Activated effector memory CD4-positive, alpha-beta T cell treated with Interleukin-2 at 50 U/mL for 16 hours (primary cell): ENCODE measurements at places on chromosomes 6 and 20.
A peak's percentile ranks its signal among the peaks of the same experiment; 100 is the strongest.

DNA sequence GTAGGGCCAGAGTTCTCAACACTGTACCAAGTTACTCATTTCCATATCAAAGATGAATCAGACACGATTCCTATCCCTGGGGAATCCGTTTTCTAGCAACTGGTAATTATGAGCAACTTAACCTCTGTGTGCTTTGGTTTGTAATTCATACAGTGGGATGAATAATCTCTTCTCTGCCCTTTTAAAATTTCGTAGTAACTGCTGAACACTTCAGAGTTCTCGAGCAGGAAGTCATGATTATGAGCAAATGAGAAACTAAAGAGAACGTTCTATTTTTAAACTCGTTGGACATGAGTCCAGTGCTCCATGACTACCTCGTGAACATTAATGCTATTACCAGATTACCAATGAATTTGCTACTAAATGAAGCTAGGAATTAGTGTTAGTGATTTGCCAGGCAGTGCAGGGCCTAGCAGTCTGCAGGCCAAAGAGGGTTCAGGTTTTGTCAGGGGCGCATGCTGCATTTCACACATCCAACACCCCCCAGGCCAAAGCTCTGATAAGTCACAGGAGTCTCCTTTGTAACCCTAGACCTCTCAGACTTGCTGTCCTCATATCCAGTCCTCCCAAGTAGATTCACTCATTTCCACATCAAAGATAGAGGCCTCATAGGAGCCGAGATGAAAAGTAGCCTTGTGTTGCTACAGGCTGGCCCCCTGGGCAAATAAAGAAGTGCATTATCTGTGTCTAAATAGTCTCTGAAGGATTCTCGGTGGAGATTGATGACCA lies 45.8 kb upstream of the VSTM2L start:
- DNase-seq: no peak

DNA sequence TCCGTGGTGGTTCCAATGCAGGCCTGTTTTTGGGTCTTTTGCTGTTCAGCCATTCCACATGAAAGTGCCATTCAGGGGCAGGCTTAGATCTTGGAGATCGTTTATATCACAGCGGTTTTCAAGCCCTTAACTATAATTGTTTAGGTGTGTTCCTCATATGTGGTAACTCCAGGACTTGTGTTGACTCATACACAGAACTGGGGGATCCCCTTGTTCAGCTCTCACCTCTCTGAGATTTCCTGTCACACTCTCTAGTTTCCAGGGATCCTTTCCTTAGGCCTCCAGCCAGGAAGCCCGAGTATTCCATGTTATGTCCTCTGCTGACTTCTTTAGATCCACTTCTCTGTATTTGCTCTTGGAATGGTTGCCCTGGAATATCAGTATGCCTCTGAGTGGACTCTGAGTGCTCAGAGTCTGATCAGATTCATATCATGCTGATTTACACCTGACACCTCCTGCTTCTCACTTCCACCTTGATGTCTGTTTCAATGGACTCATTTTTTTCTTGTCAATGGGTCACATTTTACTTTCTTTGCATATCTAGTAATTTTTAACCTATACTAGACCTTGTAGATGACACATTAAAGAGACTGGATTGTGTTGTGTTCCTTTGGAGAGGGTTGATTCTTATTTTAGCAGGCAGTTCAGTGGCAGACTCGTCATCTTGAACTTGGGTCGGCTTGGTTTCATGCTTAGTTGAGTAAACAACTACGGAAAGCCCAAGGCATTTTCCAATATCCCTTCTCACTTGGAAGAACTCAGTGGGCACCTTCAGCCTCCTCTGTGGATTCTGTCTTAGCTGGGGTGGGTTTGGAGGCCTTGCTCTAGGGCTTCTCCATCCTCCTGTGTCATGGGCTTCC lies 13.1 kb downstream of the NTSR1 start:
- no peak for DNase-seq

DNA sequence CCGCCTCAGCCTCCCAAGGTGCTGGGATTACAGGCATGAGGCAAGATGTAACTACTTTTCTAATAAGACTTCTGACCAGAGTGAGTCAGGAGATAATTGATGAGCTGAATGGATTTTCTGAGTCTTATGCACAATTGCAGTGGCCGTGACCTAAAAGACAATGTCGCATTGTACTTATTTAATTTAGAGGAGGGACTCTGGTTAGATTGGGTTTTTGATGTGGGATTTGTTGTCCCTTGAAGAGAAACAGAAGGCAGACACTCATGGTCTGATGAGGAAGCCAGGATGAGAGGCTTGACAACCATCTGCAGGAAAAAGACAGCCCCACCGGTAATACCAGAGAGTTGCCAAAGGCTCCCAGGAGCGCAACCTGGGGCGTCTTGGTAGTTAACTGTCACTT lies 68.0 kb downstream of the ISM1 start:
- no peak for DNase-seq

DNA sequence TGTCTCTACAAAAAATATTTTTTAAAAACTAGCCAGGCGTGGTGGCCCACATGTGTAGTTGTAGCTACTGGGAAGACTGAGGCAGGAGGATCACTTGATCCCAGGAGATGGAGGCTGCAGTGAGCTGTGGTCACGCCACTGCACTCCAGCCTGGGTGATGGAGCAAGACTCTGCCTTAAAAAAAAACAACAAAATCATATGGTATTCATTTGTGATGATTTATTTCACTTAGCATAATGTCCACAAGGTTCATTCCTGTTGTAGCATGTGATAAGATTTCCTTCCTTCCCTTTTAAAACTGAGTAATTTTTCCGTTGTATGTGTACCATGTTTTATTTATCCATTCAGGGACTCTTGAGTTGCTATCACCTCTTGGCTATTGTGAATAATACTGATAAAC lies 26.2 kb downstream of the TMEM170B start:
- DNase-seq: no peak

DNA sequence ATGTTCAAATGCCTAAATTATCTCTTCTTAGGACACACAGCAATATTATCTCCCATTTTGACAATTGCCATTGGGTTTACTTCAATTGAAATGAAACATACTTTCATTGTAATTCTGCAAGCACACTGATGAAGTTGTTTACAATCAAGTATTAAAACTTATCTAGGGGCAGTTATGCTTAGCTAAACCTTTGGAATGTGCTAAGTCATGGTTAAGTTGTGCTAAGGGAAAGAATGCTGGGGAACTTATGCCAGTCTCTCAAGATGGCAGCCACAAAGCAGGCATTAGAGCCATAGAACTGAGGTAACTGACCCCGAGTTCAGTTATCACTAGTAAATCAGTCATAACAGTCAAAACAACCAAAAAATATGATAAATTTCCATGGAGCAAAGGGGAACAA lies 59.1 kb upstream of the NT5E start:
- no peak for DNase-seq

DNA sequence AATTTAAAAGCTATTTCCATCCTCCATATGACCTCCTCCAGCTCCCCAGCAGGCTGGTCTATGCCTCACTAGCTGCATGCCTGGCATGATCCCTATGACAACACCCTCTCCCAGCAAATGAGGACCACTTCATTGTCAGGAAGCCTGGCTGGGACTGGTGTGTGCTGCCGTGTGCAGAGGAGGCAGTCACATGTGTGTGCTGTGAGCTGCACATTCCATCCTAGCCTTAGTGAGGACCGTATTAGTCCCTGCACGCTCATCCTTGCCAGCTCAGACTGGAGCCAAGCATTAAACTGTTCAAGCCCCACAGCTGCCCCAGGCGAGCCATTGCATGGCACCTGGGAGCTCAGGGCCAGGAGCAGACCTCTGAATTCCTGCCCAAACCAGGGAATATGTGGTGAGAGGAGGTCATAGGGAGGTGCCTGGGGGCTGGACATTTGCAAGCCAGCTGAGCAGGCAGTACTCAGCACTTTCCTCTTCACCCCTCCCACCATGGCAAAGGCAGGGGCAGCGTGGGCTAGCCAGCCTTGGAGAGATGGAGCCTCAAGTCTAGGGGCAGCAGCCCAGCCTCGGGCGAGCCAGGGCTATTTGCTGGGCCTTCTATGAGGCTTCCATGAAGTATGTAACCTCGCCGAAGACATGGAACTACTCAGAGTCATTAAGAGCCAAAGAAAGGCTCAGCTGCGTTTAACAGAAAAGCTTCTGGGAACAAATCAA lies 8.7 kb upstream of the CCN5 start:
- DNase-seq: no peak

GRCh38 chr6:45387236-45387635 lies 9.5 kb upstream of the SUPT3H start:
- DNase-seq: no peak

- DNase-seq: no peak
These were observed 207.6 kb downstream of the ANKRD60 start for GRCh38 chr20:58020656-58021454.

DNA sequence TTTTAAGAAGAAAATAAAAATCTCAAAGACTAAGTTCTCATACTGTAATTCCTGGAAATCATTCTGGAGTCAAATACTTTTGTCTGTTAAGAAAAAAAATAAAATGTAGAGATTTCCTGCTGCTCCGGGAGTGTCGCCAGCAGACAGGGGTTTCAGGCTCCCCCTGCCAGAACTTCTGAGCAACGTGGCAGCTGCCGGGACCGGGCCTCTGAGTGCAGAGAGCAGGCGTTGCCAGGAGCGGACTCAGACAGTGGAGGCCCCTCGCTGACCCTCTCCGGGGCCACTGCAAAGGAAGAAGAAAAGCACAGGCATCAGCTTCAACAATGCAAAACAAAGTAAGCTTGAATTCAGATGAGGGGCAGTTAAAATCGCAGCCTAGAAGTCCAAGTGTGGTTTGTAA lies 95.5 kb downstream of the THBS2 start:
- no peak for DNase-seq

DNA sequence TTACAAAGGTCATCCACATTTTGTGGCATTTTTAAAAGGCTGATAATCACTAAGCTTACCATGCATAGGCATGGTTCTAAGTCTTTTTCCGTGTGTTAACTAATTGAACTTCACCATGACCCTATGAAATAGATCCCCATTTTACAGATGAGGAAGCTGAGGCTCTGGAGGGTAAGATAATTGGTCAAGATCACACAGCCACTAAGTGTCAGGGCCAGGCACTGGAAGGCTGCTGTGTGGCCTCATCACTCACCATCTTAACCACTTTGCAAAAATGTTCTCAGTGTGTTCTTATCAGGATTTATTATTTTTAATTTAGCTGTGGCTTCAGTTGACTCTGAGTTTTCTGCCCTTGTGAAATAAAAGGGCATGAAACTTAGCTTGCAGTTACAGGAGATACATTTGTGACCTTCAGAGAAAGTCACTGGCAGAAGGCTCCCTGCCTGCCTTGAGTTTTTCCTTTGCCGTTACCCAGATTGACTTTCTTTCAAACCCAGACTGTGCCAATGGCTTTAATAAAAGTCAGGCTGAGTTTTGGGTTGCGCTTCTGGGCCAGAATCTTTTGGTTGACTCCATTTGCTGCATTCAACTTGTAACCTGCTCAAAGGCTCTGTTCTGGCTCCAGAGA lies 82.0 kb downstream of the EZR start:
- DNase-seq: no peak

DNA sequence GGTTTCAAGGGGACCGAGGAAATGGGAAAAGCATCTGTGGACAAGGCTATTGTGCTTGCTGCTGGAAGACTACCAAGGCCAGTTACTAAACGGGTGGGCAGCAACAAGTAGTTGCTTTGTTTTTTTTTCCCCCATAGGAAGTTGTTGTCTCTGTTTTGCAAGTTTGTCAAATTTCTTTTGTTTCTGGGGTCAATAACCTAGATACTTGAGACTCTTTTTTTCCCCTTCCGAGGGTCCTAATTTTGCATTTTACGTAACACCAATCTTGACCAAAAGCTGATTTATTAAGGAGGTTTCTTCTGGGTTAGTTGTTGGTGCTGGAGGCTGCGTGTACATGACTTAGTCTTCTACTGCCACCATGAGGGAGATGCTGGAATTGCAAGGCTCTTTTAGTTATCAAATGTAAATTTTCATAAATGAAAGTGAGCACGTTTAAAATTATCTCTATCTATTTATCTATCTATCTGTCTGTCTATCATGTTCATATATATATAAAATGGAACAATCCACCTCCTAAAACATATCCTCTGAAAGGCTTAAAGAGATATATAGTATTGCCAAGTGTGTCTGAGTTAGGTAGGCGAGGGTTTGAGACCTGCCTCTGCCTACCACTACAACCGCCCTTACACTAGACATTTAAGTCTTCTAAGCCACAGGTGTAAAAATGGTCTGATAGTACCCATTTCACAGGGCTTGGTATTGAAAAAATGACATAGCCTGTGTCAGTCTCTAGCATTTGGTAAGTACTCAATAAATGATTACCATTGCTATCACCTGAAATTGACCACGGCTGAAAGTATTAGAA lies 60.2 kb downstream of the GCLC start:
- peak; percentile 23 for DNase-seq

GRCh38 chr6:19692506-19693298 lies 144.5 kb upstream of the ID4 start:
- DNase-seq: no peak

- DNase-seq: no peak
These were observed 47.3 kb upstream of the BHLHE23 start for GRCh38 chr20:63054103-63054474.

- DNase-seq: no peak
These were observed 8.8 kb downstream of the PPIL1 start for GRCh38 chr6:36865835-36866234.

DNA sequence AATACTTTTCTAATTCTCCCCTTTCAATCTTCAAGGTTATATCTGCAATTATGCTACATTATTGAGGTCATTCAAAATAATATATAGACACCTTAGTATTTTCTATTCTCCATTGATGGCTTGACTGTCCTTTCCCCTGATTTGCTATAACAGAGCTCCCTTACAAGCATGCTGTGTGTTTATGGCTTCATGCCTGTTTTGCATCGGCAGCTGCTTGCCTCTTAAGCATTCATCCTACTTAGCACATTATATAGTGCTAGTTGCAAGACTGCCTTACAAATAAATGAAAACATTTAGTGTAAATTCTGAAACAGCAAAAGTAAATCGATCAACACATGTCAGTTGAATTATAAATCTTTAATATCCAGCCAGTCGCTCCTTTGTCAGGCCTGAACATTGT lies 476.2 kb upstream of the POU3F2 start:
- no peak for DNase-seq

DNA sequence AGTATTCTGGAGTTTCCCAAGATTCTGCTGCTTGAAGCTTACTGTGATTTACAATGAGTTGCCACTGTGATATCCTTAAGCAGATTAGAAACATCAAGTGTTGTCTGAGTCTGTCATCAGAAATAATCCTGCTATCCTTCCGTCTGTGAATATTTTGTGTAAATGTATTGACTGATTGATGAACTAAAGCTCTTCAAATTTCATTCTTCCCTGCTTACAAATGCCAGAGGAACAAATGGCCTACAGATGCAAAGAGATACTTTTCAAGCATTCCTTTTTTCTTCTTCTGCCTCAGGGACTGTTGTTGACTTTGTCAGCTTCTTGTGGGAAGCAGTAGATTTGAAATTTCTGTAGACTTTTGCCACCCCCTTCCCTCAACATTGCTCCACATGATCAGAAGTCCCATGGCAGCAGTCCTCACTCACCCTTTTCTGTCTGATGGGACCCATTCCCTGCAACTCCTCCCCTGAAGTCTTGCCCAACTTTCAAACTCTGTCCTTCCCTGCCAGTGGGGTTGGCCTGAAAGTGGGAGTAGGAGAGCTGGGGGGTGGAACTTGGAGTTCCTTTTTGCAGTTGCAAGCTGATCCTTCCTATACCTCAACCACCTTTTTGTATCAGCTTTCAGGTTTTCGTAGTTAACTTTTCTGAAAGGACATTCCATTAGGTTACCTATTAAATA lies 38.5 kb upstream of the MLIP start:
- no peak for DNase-seq
